ENCODE measurements at places on chromosomes 16 and 17.

DNA sequence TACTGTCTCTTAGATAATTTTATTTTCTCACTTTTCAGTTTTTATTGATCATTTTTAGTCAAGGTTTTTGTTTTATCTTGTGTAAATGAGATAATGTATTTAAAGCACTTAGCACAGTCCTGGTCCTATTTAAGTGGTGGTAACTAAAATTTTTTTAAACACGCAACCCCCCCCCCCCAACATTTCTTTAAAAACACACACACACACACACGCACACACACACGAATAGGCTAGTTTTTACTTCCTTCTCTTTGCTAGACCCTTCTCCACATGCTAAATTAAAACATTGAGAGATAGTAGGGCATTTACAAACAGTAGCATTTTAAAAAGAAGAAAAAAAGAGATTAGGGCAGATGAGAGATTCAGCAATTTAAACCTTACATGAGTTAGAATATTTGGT lies 5.0 kb downstream of the NFATC3 start:
- DNase-seq, result no peak

DNA sequence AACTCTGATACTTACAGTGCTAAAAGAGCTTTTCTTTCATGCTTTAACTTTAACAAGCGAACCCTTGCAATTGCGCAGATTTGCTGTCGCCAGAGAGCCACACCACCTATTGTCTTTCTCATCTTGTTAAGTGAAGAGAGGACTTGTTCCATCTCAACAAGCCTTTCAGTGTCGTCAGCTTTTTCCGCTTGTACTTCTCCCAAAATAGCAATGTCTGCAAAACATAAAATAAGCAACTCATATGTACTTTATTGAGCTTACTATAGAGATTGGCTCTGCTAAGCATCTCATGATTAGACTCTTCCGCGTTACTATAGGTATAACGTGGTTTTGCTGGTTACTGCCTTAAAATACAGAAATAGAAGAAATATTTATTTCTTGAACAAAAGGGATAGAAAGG lies 51.9 kb downstream of the ABCA8 start:
- no peak for DNase-seq

DNA sequence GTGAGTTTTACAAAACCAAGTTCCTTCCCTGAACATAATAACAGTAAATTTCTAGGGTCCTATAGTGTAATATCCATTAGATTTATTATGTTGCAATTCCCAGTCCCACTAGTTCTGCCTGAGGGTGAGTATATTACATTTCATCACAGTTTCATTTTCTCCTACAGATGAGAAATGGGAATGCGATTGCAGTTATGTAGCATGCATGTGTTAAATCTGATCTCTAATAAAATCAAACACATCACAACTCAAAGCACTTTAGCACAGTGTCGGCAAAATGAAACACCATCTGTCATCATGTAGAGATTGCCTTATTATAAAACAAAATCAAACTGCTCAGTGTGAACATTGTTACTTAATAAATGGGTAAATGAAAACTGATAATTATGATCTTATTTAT lies 180.5 kb upstream of the TOX3 start:
- DNase-seq, result no peak

DNA sequence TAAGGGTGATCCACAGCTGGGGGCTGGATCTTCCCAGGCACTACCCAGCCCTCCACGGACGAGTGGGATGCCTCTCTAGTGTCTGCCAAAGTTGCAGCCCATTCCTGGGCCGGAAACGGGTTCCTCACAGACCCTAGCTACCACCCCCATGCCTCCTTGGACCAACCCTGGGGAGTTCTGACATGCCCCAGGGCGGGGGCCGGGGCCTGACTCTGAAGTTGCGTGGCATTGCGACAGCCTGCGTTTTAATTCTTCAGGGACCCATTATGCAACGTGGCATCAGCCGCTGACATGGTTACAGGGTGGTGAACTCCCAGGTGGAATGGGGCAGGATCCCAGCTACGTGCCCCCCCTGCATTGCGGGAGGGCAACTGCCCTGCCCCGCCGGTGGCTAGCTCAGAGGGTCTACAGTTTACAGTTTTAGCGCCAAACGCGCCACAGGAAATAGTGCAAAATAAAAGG lies 2.7 kb downstream of the CBX4 start:
- DNase-seq, result no peak

GRCh38 chr16:4958510-4959438 lies 644 bp downstream of the SEC14L5 start:
- DNase-seq, result no peak

Data from immature natural killer cell (primary cell).